T-cell (primary cell): ENCODE measurements at places on chromosomes 11 and 22. TPM values are rescaled to one million over a fixed set of nuclear protein-coding genes. Genes with fewer than 3 reads are reported as not detected.

PRG3 gene
- not detected for total RNA-seq

DNA sequence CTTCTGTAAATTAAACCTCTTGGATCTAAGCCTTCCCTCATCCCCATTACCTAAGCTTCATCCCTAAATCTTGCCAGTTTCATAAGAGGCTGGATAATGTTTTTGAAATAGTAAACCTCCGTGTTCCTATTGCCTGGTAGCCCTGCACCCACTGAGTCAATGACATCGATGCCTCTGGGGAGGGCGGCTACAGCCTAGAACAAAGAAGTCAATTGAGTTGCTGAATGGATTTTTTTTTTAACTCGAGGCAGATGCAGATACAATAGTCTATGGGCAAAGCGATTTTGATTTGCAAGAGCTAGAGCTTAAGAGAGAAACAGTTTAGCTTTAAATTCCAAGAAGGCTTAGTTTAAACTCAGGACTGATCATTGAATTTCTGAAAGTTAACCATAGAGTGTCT is 121.3 kb downstream of the NECTIN1 start:
- H3K27me3 ChIP-seq = peaks cover 23% of the 10 kb centered on the region
- no peak overlapping the region for H3K27ac ChIP-seq
- no peaks in the 10 kb centered on the region for H3K4me1 ChIP-seq
- no peak overlapping the region for H3K4me3 ChIP-seq
- no peaks in the 10 kb centered on the region for H3K36me3 ChIP-seq

DNA sequence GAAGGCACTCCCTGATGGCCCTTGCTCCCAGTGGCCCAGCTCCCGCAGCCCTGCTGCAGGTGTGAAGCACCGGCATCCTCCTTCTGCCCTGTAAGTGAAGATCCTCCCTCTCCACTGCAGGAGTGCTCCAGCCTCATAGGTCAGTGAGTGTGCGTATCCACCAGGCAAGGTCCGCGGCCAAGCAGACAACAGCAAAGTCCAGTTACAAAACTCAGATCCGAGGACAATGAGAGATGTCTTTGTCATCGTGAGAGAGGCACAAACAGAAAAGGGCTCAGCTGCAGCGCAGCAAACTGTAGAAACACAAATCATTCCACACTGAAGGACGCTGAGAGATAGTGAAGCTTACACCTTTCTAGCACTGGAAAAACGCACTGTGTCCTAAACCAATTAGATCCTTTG is 46.1 kb downstream of the MYH9 start:
- peaks cover 13% of the 10 kb centered on the region for H3K36me3 ChIP-seq
- H3K4me1 ChIP-seq = peaks cover 99% of the 10 kb centered on the region
- DNase-seq = no peak

DNA sequence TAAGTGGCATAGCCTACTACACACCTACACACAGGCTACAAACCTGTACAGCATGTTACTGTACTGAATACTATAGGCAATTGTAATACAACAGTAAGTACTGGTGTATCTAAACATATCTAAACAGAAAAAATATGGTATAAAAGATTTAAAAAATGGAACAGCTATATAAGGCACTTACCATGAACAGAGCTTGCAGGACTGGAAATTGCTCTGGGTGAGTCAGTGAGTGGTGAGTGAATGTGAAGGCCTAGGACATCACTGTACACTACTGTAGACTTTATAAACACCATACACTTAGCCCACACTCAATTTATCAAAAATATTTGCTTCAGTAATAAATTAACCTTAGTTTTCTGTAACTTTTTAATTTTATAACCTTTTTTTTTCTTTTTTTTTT is 24.7 kb downstream of the PAMR1 start:
- no peaks in the 10 kb centered on the region for H3K27me3 ChIP-seq
- no peaks in the 10 kb centered on the region for H3K36me3 ChIP-seq
- DNase-seq = no peak
- no peaks in the 10 kb centered on the region for H3K4me1 ChIP-seq

DNA sequence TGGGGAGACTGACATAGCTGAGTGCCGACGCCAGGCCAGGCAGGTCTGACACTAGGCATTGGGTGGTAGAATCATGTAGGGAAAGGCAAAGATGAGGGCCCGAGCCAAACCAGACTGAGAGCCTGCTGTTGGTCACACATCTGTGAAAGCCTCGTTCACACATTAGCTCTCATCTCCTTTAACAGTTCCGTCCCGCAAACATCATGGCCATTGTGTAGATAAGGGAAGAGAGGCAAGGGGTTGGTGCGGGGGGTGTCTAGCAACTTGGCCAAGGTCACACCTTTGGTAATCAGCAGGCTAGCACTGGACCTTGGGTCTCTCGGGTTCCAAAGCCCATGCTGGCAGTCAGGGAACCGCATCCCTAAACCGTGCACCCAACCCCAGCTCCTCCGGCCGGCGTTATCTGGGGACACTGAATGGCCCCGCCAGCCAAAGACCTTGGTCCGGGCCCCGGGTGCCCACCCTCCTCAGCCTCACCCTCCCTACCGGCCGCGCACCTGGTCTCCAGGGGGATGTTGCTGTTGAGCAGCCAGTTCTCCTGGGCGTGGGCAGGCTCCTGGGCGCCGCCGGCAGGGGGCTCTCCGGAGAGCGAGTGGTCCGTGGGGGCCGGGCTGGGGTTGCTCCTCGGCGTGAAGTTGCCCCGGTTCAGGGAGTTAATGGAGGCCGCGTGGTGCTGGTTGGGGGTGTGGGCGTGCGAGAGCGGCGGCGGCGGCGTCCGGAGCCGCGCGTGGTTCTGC is 328.3 kb upstream of the NARS2 start:
- no peaks in the 10 kb centered on the region for H3K4me1 ChIP-seq
- no peak for DNase-seq
- H3K27me3 ChIP-seq = peaks cover 11% of the 10 kb centered on the region
- no peaks in the 10 kb centered on the region for H3K36me3 ChIP-seq

- no peaks in the 10 kb centered on the region for H3K36me3 ChIP-seq
- no peak overlapping the region for H3K4me3 ChIP-seq
- no peak overlapping the region for H3K27ac ChIP-seq
Measured at GRCh38 chr11:20604295-20604803, 4.9 kb downstream of the SLC6A5 start.

- H3K36me3 ChIP-seq = no peaks in the 10 kb centered on the region
- peaks cover 9% of the 10 kb centered on the region for H3K27me3 ChIP-seq
- DNase-seq = no peak
- H3K27ac ChIP-seq = no peak overlapping the region
Measured at GRCh38 chr11:36098087-36098486, 154.2 kb downstream of the LDLRAD3 start.

MUC5AC gene
- 0.03 TPM for total RNA-seq

DNA sequence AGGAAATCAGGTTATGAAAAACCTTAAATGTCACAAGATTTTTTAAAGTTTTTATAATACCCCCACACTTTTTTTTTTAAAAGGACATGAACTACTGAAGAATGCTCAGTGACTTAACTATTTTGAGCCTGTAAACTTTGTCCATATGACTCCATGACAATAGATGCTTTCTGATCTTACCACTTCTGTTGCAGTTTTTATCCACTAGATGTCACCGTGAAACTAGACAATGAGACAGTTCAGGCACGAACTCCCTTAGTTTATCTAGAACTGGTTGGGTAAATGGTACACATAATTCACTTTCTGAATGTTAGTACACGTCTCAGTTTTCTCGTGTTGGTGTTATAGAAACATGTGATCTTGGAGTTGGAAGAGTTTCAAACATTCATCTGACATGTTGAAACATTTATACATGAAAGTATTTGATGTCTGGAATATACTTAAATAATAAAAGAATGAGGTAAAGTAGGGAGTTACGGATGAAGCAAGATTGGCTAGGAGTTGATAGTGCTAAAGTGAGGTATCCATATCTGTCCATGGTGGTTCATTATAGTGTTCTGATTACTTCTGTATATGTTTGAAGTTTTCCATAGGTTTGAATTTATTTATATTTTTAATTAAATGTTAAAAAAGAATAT is 8.1 kb downstream of the CCDC15 start:
- no peak overlapping the region for H3K27ac ChIP-seq
- no peaks in the 10 kb centered on the region for H3K27me3 ChIP-seq
- DNase-seq = no peak
- no peak overlapping the region for H3K4me3 ChIP-seq
- H3K36me3 ChIP-seq = no peaks in the 10 kb centered on the region

GRCh38 chr11:13223112-13223511 is 54.5 kb upstream of the BMAL1 start:
- H3K4me1 ChIP-seq = no peaks in the 10 kb centered on the region
- no peak for DNase-seq
- H3K27me3 ChIP-seq = no peaks in the 10 kb centered on the region

DNA sequence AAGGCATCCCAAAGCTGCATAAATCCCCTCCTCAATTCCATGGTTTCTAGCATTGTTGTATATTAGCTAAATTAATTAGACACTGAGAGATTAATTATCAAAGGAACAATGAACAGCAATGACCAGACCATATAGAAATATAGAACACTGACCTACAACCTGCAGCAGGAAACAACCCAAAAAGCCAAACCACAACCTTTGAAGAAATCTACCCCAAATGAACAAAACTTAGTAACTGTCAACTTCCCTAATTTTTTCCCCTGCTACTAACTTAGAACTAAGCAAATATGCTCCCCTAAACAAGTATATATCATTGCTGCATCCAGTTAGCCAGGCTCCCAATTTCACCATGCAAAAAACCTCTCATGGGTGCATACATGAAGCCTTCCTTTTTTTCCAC is 268.0 kb upstream of the ANO3 start:
- no peak overlapping the region for H3K4me3 ChIP-seq
- no peak for DNase-seq
- no peak overlapping the region for H3K27ac ChIP-seq
- no peaks in the 10 kb centered on the region for H3K27me3 ChIP-seq
- no peaks in the 10 kb centered on the region for H3K36me3 ChIP-seq

DNA sequence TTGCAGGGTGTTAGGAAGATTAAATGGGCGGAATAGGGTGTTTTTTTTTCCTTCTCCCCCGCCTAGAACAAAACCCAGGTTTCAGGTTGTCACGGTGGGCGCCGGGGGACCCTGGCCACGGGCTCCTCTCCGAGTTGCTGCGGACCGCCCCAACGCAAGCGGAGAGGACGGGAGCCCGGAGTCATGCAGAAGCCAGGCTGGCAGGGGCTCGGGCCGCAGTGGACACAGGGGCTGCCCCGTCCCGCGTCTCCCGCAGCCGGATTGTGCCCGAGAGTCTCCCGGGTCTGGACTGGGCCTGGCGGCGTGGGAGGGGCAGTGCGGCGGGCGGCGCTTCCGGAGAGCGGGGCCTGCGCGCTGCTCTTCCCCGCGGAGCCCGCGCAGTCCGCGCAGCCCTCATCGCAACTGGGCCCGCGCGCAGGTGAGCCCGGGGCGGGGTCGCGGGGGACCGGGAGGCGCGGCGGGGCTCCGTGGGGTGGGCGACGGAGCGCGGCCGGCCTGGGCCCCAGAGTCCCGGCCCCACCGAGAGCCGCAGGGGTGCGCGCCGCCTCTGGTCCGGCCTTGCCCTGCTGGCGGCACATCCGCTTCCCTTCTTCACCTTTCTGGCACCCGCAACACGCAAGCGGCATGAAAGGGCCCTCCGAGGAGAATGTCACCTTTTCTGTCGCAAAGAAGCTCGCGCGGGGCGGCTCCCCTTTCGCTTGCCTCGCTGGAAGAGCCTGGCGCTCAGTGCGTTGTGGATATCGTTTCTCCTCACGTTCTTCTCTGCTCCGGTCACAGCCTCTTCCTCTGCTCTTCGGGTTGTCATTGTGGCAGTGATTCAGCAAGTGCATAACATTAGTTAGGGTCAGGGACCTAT is at the start of gene TIRAP:
Gene TIRAP (plus strand): TSS at position 358 of the 856 bp plus-strand sequence. CDS start 7,802 bp downstream, outside the sequence.
- H3K36me3 ChIP-seq = peaks cover 4% of the 10 kb centered on the region
- peak within 1 kb of the TSS; percentile 77 for H3K27ac ChIP-seq
- peaks cover 11% of the 10 kb centered on the region for H3K4me1 ChIP-seq
- peak; percentile 57 for DNase-seq
- peak within 1 kb of the TSS; percentile 64 for H3K4me3 ChIP-seq

GRCh38 chr11:34104680-34105078 is 750 bp upstream of the NAT10 start:
- H3K27me3 ChIP-seq = no peaks in the 10 kb centered on the region
- peak overlapping the region; percentile 82 for H3K4me3 ChIP-seq
- DNase-seq = no peak

GRCh38 chr11:123362941-123363340 is 67.1 kb upstream of the GRAMD1B start:
- H3K27ac ChIP-seq = no peak overlapping the region
- H3K4me3 ChIP-seq = no peak overlapping the region
- no peak for DNase-seq
- H3K4me1 ChIP-seq = peaks cover 12% of the 10 kb centered on the region

DNA sequence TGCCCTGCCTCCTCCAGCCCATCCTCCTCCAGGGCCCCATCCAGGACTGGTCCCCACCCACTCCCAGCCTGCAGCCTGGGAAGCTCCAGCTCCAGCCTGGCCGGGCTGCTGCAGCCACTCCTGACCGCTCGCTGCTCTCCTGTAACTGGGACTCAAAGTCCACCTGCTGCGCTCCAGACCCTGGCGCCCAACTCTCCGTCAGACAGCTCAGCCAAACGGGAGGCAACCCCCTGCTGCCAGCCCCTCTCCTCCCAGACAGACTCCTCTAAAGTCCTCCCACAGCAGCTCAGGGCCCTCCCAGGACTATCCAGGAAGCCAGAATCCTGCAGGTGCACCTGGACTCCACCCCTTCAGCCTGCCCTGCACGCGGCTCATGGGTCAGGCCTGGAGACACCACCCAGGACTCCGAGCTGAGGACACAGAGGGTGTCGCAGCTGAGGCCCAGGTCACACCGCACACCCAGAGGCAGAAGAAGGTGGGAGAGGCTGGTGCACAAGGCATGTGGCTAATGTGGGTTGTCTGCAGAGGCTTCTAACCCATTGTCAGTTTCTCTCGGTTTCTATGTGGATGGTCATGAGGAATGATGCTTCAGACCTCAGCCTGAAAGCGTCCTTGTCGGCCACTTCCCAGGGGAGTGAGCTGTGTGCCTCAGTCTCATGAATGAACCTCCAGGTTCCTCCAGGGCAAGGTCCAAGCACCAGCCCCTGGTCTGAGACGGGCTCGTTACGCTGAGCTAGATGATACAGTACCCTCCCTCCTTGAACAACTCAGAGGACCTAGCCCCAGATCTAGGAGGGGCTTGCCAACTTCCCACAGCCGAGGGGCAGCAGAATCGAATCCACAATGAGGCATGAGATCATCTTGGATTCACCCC is 1514.8 kb downstream of the TBC1D22A start:
- no peak for DNase-seq
- H3K4me3 ChIP-seq = no peak overlapping the region
- no peaks in the 10 kb centered on the region for H3K36me3 ChIP-seq
- H3K4me1 ChIP-seq = no peaks in the 10 kb centered on the region
